ENCODE measurements at places on chromosomes 1 and 21. TPM values are rescaled to one million over a fixed set of nuclear protein-coding genes. Genes with fewer than 3 reads are reported as not detected.

Gene GSTM5
- 6.2 TPM for total RNA-seq

DNA sequence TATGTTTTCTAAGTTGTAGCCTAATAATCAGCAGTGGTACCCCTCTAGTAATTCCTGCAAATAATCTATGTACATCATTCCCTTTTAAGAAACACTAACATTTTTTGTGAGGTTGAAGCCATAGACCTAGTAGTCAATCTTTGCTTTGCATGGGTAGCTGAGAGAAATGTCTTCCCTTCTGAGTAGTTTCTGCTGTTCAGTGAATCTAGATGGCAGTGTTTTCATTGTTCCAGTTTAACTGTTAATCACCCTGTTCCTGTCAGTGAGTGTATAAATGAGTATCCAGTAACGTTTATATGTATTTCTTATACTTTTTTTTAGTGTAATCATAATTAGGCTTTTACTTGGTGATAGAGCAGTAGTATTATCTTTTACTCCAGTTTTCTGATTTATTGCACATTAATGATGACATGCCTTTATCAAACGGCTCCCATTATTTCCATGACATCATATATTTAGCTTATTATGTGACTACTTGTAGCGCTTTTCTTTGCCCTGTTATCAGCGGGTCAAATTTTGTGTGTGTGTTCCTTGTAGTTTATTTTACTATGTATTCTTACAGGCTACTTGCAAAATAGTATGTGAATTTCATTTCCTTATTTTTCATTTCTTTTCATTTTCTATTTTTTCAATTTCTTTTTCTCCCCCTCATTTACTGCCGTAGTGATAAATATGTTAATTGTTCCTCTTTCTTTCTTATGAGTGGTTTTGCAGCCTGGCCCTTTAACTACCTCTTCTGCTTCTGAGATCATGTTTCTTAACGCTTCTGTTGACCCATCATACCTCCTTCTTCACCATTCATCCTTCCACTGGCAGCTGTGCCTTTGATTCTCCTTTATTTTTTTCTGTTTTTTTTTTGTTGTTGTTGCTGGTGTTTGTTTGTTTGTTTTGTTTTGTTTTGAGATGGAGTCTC is 18.8 kb downstream of the CEP350 start:
- no peaks in the 10 kb centered on the region for H3K36me3 ChIP-seq
- peaks cover 7% of the 10 kb centered on the region for H3K4me1 ChIP-seq
- no peak overlapping the region for H3K27ac ChIP-seq
- no peak for DNase-seq
- H3K4me3 ChIP-seq = no peak overlapping the region

GRCh38 chr1:75203415-75204277 is 69.5 kb downstream of the LHX8 start:
- H3K36me3 ChIP-seq = no peaks in the 10 kb centered on the region
- H3K4me3 ChIP-seq = no peak overlapping the region
- H3K27ac ChIP-seq = no peak overlapping the region
- DNase-seq = peak; percentile 50
- H3K27me3 ChIP-seq = no peaks in the 10 kb centered on the region

DNA sequence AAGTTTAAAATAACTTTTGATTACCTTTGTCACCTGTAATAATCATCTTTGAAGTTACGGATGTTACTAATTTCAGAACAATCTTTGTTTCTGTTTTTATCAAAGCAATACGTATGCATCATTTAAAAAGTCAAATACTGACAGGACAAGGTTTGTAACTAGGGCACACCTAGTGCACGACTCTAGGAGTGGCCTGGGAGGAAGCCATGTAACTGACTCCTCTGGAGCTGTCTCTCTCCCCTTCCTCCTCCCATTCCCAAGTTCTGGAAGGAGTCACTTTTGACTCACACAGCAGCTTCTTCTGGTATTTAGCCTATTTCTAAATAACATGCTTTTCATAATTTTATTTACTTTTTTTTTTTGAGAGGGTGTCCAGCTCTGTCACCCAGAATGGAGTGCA is 11.8 kb upstream of the RAP1GAP start:
- no peaks in the 10 kb centered on the region for H3K4me1 ChIP-seq
- H3K36me3 ChIP-seq = peaks cover 38% of the 10 kb centered on the region
- DNase-seq = no peak
- H3K27me3 ChIP-seq = no peaks in the 10 kb centered on the region

Gene MPC2
- 56.4 TPM for total RNA-seq

- no peaks in the 10 kb centered on the region for H3K27me3 ChIP-seq
- H3K4me1 ChIP-seq = no peaks in the 10 kb centered on the region
- DNase-seq = no peak
- no peak overlapping the region for H3K4me3 ChIP-seq
- no peak overlapping the region for H3K27ac ChIP-seq
- no peaks in the 10 kb centered on the region for H3K36me3 ChIP-seq
Observed at GRCh38 chr1:156577550-156577949, 2.0 kb upstream of the TTC24 start.

GRCh38 chr1:150987924-150988323 is 5.8 kb downstream of the ANXA9 start:
- no peak for DNase-seq
- no peak overlapping the region for H3K27ac ChIP-seq
- peaks cover 1% of the 10 kb centered on the region for H3K4me1 ChIP-seq
- H3K27me3 ChIP-seq = no peaks in the 10 kb centered on the region
- H3K4me3 ChIP-seq = no peak overlapping the region
- no peaks in the 10 kb centered on the region for H3K36me3 ChIP-seq

GRCh38 chr1:36306210-36306901 is at the start of gene SH3D21:
SH3D21 (plus strand) TSS chr1:36306368; CDS start chr1:36306421, 53 bp downstream.
- H3K36me3 ChIP-seq = peaks cover 16% of the 10 kb centered on the region
- peak; percentile 52 for DNase-seq
- no peaks in the 10 kb centered on the region for H3K27me3 ChIP-seq
- peak within 1 kb of the TSS; percentile 68 for H3K27ac ChIP-seq
- H3K4me3 ChIP-seq = peak within 1 kb of the TSS; percentile 51

DNA sequence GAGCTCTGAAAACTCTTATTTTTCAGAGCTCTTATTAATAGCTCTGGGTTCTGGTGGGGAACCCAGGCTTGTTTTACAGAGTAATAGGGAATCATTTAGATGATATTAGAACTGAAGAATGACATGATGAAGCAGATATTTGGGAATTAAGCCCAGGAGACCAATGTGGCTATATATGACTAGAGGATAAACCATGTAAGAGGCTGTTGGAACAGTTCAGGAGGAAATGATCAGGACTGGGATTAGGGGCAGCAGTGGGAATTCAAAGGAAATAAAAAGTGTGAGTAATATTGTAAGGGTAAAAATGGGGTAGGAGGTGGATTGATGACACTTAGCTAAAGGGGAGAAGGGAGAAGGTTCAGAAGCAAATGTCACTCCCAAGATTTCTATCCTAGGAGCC is 58.6 kb downstream of the GIPC2 start:
- no peaks in the 10 kb centered on the region for H3K27me3 ChIP-seq
- H3K4me3 ChIP-seq = no peak overlapping the region
- H3K27ac ChIP-seq = peak overlapping the region; percentile 63
- H3K36me3 ChIP-seq = no peaks in the 10 kb centered on the region
- peaks cover 2% of the 10 kb centered on the region for H3K4me1 ChIP-seq
- DNase-seq = no peak

DNA sequence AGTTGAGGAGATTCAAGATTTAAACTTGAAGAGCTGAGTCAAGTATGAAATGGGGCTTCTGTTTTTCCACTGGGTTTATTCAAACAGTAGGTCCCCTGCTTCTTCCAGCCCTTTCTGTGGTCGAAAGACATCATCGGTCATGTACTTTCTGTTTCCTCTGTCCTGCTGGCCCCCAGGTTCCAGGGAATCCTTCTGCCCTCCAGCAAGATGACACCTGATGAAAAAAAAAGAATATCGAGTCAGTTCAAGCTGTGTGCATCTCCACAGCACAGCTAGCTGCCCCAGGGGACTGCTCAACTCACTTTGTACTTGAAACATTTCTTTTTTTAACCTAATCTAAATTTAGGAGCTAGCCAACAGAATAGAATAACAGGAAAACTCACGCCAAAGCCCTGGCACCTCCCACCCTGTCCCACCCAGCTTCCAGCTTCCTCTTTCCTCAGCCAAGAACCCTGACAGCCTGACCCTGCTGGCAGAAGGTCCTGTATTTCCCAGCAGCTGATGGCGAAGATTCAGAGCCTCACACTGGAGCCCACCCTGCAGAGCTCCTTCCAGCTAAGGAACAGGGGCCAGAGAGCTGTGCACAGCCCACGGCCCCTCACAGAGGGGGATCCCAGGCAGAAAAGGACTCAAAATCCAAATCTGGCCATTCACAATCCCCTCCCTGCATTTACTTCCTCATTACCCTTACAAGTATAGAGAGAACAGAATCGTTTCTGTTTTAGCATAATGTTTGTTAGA is 176.5 kb downstream of the PSMG1 start:
- peak; percentile 85 for DNase-seq
- H3K4me1 ChIP-seq = peaks cover 60% of the 10 kb centered on the region
- no peaks in the 10 kb centered on the region for H3K27me3 ChIP-seq
- peak overlapping the region; percentile 70 for H3K27ac ChIP-seq
- H3K36me3 ChIP-seq = no peaks in the 10 kb centered on the region

Gene POGZ
- total RNA-seq = 59.7 TPM

Gene RAB25
- total RNA-seq = 75.2 TPM

DNA sequence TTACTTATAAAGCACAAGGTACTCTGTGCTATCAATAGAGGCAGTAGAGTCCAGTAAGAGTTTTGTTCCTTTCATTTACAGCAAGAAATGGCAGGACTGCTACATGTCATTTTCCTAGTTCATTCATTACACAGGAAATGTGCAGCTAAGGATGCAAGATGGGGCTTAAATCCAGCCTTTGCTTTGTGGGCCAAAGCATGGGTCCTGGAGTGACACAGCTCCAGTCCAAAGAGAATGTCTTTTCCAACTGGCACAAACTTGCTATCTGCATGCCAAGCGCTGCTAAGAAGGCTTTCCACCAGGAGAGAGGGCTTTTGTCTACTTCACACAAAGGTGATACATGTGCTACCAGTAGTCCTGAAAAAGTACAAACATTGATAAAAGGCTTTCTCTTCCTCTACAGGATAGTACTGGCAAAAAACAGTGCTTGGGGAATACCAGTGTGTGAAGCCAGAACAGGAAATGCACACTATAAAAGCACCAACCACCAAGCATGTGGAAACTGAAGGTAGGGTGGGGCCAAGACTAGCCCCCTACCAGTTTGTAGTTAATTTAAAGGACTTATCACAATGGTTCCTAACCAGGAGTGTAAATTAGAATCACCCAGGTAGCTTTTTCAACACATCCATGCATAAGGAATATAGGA is 68.7 kb downstream of the ARID4B start:
- H3K27me3 ChIP-seq = no peaks in the 10 kb centered on the region
- peaks cover 7% of the 10 kb centered on the region for H3K36me3 ChIP-seq
- no peak overlapping the region for H3K4me3 ChIP-seq
- no peak overlapping the region for H3K27ac ChIP-seq
- DNase-seq = no peak
- no peaks in the 10 kb centered on the region for H3K4me1 ChIP-seq

DNA sequence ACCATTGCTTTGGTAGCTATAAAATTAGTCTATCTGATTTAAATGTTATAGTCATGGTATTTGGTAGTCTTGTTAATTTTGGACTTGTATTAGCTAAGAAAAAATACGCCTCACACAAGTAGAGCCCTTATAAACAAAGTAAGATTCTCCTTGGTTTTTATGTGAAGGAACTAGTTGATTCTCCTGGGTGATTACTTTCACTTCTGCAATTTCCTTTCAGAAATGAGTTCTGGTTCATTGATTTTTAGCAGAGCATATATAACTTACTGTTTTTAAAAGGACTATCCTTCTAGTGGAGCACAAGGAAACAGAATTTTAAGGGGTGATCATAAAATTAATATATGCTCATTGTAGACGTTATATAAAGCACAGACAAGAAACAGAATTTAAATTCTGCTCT is 120.1 kb downstream of the BACH1 start:
- no peaks in the 10 kb centered on the region for H3K4me1 ChIP-seq
- DNase-seq = no peak
- no peak overlapping the region for H3K27ac ChIP-seq
- H3K36me3 ChIP-seq = no peaks in the 10 kb centered on the region

Gene LENEP
- not detected for total RNA-seq

DNA sequence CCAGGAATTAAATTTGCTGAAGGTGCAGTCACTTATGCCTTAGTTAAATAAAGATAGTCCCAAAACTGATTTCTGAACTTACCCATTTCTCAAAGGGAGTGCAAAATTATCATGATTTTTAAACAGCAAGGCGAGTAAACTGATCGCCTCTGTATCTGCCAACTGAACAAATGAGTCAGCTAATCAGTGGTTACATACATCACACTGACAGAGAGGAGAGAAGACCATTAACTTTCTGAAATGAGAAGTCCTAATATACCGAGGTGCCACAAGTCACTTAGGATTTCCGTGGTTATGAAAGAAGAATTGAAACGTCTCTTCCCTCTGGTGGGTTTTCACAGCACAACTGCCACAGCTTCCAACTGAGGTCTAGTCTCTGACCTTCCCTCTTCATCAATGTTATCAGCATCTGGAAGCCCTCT is 400.7 kb downstream of the SMYD3 start:
- no peaks in the 10 kb centered on the region for H3K27me3 ChIP-seq
- no peak overlapping the region for H3K4me3 ChIP-seq
- no peak for DNase-seq
- no peaks in the 10 kb centered on the region for H3K36me3 ChIP-seq

Gene TFF1
- total RNA-seq = 0.83 TPM

Gene ANKRD45
- total RNA-seq = 10.5 TPM

GRCh38 chr1:34405266-34405959 is 228.7 kb downstream of the C1orf94 start:
- no peaks in the 10 kb centered on the region for H3K36me3 ChIP-seq
- no peak overlapping the region for H3K4me3 ChIP-seq
- H3K4me1 ChIP-seq = peaks cover 11% of the 10 kb centered on the region
- H3K27ac ChIP-seq = peak overlapping the region; percentile 59
- DNase-seq = no peak
- H3K27me3 ChIP-seq = no peaks in the 10 kb centered on the region

DNA sequence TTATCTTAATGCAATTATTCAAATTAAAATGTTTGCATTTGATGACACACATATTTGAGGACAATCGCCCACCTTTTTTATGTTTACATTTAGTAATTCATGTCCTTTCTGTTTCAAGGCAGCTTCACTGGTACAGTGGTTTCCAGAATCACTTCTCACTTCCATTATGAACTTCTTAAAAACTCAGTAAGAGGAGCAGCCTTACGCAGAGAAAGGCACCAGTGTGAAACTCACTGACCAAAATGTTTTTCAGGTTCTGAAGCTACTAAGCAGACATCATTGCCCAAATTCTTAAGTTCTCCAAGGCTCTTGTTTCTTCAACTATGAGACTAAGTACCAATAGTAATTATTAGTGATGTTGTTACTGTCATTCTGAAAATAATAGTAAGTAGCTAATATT is 353.1 kb upstream of the CXADR start:
- no peaks in the 10 kb centered on the region for H3K27me3 ChIP-seq
- no peak overlapping the region for H3K4me3 ChIP-seq
- no peaks in the 10 kb centered on the region for H3K36me3 ChIP-seq
- no peaks in the 10 kb centered on the region for H3K4me1 ChIP-seq
- H3K27ac ChIP-seq = no peak overlapping the region
- DNase-seq = no peak

Gene CFAP141
- 3.2 TPM for total RNA-seq

GRCh38 chr1:63087966-63088365 is 234.4 kb upstream of the FOXD3 start:
- peaks cover 8% of the 10 kb centered on the region for H3K27me3 ChIP-seq
- H3K27ac ChIP-seq = no peak overlapping the region
- DNase-seq = peak; percentile 1
- H3K4me1 ChIP-seq = no peaks in the 10 kb centered on the region
- no peaks in the 10 kb centered on the region for H3K36me3 ChIP-seq

Gene KIAA1614
- 6.4 TPM for total RNA-seq

- H3K27me3 ChIP-seq = no peaks in the 10 kb centered on the region
- no peak for DNase-seq
- H3K4me3 ChIP-seq = no peak overlapping the region
- H3K27ac ChIP-seq = no peak overlapping the region
- H3K4me1 ChIP-seq = no peaks in the 10 kb centered on the region
Observed at GRCh38 chr1:239545466-239545865, 159.1 kb downstream of the CHRM3 start.

Gene CADM3
- 3.7 TPM for total RNA-seq
